ENCODE measurements at places on chromosomes 5 and 9. TPM values are rescaled to one million over a fixed set of nuclear protein-coding genes. Genes with fewer than 3 reads are reported as not detected.

Gene CD274
- total RNA-seq = 12.9 TPM

DNA sequence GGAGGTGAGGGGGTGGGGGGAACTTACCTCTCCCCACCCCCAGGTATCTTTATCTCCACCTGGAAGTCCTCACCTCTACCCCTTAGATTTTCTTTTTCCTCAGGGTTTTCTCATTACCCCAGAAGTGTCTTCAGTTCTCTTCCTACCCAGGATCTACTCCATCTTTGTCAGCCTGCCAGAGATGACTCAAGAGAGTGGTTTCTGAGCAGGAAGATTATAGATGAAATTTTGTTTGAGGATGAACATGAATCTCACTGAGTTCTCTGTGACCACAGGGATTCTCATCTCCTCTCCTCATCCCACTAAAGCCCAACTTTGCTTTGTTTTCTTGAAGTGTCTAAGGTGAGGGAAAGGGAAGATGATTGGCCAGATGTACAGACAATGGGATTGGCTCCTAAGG is 5.2 kb upstream of the HINT2 start:
- DNase-seq = no peak
- no peaks in the 10 kb centered on the region for H3K27me3 ChIP-seq
- H3K27ac ChIP-seq = no peak overlapping the region
- H3K4me3 ChIP-seq = no peak overlapping the region

GRCh38 chr5:79850941-79851340 is 140.1 kb downstream of the MTX3 start:
- H3K27ac ChIP-seq = peak overlapping the region; percentile 26
- H3K4me3 ChIP-seq = no peak overlapping the region
- no peaks in the 10 kb centered on the region for H3K27me3 ChIP-seq
- DNase-seq = no peak
- H3K4me1 ChIP-seq = no peaks in the 10 kb centered on the region
- H3K36me3 ChIP-seq = no peaks in the 10 kb centered on the region

Gene HMMR
- total RNA-seq = 0.30 TPM

Gene PRLR
- total RNA-seq = 1.3 TPM

Gene FBP2
- not detected for total RNA-seq

Gene GPR150
- total RNA-seq = not detected

- DNase-seq = no peak
- H3K27me3 ChIP-seq = no peaks in the 10 kb centered on the region
- peak overlapping the region; percentile 46 for H3K27ac ChIP-seq
- no peaks in the 10 kb centered on the region for H3K36me3 ChIP-seq
- H3K4me1 ChIP-seq = peaks cover 46% of the 10 kb centered on the region
Observed at GRCh38 chr9:14434158-14434504, 120.2 kb upstream of the NFIB start.

Data from heart right ventricle (tissue), 16 donors.